ENCODE measurements at places on chromosomes 12 and 14. TPM values are rescaled to one million over a fixed set of nuclear protein-coding genes. Genes with fewer than 3 reads are reported as not detected.
A peak's percentile ranks its signal among the peaks of the same experiment; 100 is the strongest.

DNA sequence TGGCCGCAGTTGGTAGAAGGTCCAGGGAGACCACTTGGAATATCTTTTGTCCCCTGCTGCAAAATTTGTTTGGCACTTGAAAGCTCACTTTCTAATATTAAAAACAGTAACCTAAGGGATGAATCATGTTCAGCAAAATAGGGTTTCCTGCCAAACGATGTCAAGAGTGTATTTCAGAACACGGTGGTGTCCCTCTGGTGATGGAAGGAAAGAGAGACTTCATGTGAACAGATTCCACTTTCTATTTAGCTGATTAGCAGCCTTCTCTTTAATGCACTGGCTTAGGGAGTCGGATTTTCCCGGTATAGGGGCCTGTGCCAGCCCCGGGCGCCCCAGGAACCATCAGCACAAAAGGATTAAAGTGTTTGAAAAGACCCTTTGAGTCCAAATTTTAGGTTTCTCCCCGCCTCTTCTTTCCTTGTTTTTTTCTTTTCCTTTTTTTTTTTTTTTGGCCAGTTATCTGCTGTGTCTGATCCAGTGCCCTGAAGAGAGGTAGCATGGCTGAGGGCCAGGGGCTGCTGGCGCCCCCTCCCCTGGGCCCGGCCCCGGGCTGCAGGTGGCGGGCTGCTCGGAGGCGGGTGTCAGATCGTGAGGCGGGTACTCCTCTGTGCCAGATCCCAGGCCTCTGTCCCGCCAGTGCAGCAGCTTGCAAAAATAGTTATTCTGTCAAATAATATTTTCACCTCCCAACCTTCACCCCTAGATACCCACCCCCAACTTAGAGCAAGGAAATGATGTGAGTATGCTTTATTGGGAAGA is 88.3 kb downstream of the TESC start:
- DNase-seq = no peak

- no peak for DNase-seq
Measured at GRCh38 chr14:76713121-76713520, 48.1 kb upstream of the VASH1 start.

DNA sequence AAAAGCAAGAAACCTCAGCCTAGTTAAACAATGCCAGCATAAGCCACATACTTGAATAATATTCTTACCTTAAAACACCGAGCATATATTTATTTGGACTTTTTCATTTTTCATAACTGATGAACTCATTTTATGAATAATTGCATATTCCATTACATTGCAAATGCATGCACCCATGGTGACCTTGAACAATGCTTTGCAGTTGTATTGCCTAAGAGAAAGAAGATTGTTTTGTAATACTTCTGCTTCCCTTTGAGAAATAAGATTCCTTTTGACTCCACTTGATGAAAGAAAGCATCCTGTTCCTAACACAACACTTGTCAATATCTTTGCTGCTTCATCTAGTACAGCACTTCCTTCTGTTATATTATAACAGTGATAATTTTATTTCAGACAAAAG is 1182.2 kb downstream of the FLRT2 start:
- DNase-seq = no peak

- no peak for DNase-seq
Measured at GRCh38 chr14:61753631-61754030, 8.6 kb upstream of the SNAPC1 start.

DNA sequence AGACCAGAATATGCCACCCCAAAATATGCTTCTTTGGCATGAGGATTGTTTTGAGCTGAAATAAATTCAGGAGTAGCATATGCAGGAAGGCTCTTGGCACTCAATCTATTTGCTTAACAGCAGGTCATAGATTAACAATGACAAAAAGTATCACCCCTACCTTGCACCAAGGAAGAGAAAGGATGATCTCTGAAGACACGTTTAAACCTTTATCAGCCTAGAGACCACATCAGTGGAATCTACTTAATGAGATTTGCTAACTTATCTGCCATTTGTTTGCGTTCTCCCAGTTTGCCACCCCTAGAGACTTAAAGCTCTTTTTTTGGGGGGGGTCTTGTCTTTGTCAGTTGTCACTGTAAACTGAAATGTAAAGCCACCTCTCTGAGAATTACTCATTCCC is 1278.7 kb upstream of the USP15 start:
- no peak for DNase-seq

- no peak for DNase-seq
Measured at GRCh38 chr12:43241986-43242385, 310.0 kb downstream of the ADAMTS20 start.

- no peak for DNase-seq
Measured at GRCh38 chr12:106987846-106988245, 900 bp upstream of the MTERF2 start.

GRCh38 chr12:49946086-49946485 is 4.5 kb upstream of the AQP2 start:
- no peak for DNase-seq

DNA sequence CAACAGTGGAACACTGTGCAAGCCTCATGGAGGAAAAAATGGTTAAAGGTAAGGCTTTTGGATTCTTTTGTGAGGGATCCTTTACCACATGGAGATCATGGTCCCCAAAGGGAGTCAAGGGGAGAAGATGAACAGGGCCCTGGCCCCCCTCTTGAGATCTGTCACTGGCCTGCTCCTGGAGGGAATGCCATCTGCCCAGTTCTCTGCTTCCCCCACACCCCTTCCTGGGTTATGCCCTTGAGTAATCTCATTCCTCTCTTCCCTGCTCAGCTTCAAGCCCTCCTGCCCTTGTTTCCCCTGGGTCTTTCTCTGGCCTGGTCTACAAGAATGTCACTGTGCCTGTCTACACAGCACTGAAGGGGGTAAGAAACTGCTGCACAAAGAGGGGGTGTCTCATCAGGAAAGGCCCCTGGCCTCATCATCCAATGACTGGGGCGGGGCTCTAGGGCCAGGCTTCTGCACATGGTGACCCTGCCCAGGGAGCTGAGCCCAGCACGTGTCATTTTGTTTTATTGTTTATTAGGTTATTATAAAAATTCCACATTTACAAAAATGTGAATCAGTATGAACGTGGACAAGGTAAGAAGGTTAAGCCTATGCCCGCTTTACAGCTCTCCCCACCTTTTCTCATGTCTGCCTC is 30.3 kb downstream of the PIGH start:
- no peak for DNase-seq

DNA sequence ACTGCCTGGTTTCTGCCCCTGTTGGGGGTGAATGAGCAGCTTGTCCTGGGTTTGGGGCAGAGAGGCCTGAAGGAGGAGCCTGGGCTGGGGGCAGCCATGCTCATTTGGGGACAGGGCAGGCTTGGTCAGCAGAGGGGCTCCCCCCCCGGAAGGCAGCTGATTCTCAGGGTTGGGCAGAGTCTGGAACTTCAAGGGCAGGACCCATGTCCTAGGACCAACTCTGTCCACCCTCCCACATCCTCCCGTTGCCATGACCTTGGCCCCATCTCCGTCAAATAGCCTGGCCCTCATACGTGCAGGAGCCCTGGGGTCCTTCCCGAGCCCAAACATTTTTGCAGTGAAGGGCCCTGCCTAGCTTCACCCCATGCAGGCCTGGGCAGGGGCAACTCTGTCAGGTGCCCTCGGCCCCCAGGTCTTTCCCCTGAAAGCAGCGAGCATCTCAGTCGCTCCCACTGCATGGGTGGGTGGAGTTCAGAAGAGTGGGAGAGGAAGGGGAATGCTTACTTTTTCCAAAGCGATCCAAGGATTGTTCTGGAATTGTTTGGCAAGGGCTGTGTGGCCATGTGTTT is 32.6 kb downstream of the TNFAIP2 start:
- no peak for DNase-seq

DNA sequence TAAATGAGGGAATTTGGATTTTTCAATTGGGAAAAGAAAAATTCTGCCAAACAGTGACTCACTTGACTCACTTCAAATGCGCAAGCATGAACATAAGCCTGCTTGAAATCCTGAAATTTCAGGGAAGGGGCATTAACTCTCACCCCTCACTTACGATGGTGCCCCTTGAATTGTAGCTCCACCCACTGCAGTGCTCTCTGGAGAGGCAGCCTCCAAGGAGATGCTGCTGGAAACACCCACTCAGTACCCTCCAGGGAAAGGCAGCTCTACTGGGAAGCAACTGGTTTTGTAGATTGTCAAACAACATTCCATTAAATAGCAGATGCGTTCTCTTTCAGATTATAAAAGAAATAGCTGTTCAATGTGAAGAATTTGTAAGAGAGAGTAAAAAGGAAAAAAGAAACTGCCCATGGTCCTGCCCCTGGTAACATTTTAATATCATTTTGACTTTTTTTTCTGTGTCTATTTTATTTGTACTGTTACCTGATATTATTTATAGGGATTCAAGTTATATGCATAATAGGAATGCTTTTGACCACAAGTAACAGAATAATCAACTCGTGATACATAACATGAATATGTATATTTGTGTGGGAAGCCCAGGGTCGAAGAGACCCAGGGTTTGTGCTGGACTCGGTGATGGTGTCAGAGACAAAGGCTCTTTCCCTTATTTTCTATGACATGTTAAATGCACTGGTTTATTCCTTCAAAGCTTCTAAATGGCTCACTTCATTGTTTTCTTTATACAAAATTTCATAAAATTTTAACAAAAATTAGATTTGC is 31.1 kb upstream of the TMEM132C start:
- DNase-seq = no peak

DNA sequence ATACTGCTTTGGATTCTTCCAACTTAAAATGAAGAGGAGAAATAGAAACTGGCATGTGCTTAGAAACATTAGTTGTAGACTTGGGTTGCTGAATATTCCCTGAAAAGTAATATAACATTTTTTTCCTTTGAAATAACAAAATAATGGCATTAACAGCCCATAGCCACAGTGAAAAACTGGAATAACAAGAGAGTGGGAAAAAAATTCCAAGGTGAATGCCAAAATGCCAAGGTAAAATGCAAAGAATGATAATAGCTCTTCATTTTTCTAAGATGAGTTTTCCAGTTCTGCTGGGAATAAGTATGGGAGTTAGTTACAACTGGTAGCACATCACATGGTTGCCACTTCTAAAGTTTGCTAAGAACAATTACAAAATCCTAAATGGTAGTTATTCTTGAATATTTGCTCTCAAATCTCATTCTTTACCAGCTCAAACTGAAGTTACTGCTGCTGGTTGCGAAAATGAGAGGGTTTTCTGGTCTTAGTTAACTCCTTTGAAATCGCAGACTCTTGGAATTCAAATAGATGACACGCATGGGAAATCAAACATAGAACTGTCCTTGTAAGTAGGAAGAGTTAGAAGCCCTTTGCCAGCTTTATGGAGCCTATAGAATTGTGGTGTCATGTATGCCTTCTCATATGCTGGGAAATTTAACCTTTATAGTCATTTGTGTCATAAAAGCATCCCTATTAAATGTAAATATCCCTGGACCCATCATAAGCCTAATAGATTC is 165.0 kb upstream of the DCN start:
- DNase-seq = no peak

DNA sequence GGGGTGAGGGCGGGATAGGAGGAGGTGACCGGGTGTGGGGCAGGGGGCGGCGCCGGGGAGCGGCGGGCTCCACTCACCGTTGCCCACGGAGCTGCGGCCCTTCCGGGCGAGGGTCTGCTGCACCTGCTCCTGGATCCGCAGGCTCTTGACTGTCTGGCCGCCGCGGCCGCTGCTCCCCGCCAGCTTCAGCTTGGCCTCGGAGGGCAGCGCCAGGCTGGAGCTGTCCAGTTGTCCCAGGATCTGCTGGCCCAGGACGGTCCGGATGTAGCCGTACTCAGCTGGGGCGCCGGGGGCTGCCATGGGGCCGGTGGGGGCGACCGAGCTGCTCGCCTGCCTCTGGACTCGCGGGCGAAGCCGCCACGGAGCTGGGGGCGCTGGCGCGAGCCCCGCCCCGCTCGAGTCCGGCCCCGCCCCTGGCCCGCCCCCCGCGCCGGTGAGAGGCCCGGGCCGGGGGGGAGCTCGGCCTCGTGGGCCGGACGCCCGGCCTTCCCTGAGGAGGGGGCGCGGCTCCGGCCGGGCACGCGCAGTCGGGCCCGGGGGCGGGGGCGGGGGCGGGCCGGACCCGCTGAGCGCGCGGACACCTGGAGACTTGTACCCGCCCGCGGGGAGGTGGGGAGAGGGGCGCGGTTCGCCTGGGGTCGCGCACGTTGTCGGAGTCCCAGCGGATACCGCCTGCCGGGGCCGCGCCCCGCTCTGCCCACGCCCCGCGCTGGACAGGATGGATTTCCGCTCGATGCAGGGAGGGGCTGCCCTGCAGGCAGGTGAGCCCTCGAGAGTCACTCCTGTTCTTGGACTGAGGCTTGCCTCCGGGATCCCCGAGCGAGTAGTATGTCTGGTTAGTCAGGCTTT is at the start of gene PKP2:
PKP2 (minus strand) TSS at position 346 of the 849 bp plus-strand sequence; CDS start at position 300, 46 bp downstream.
- DNase-seq = peak; percentile 52

- DNase-seq = no peak
Measured at GRCh38 chr14:71698027-71698426, 234.2 kb upstream of the RGS6 start.

GRCh38 chr14:92958373-92959188 is 35.6 kb downstream of the CHGA start:
- DNase-seq = no peak

DNA sequence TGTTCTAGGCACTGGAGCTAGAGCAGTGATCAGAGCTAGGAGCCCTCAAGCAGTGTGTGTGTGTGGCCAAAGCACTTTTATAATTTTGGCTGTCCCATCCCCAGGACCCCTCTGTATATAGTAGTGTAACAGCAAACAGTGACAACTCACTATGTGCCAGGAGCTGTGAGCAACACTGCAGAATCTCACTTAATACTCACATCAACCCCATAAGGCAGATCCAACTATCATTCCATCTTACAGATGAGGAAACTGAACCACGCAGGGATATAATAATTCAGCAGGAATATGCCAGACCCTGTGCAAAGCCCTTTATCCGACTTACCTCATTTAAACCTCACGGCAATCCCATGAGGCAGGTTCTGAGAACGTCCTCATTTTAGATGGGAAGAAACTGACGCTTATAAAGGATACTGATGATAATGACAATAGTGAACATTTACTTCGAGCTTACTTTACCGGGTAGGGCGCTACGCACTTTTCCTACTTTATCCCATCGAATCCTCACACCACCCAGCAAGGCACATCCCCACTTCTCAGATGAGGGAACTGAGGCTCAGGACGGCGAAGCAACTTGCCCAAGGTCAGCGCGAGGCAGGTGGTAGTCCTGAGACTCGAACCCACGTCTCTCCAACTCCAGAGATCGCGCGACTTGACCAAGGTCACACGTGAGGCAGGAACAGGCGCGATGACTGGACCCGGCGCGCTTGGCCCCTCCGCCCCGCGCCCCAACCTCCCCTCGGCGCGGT is 687 bp downstream of the RAB35 start:
- peak; percentile 54 for DNase-seq

DNA sequence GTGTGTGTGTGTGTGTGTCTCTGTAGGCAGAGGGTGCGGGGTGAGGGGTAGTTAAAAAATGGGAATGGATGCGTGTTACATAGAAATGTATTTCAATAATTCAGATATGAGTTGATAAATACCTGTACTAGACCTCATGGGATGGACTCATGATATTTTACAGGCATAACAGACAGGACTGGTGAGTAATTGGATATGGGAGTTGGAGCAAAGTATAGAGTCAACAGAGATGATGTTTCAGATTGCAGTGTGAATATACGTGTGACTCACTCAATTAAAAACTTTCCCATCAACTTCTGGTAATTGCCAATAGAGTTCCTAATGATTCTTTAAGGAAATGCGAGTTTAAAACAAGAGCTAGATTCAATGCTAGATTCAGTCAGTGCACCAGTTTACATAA is 711.9 kb downstream of the C12orf50 start:
- DNase-seq = no peak

RD3L gene
- total RNA-seq = not detected

SPTLC2 gene
- 37.8 TPM for total RNA-seq

KLRC2 gene
- total RNA-seq = not detected

CD4 gene
- 40.6 TPM for total RNA-seq

NAP1L1 gene
- total RNA-seq = 312 TPM

ADAMTS20 gene
- not detected for total RNA-seq
